ENCODE measurements at places on chromosomes 3 and 15.

GRCh38 chr3:112958811-112959560 is 15.9 kb downstream of the CD200R1 start:
- DNase-seq = no peak

DNA sequence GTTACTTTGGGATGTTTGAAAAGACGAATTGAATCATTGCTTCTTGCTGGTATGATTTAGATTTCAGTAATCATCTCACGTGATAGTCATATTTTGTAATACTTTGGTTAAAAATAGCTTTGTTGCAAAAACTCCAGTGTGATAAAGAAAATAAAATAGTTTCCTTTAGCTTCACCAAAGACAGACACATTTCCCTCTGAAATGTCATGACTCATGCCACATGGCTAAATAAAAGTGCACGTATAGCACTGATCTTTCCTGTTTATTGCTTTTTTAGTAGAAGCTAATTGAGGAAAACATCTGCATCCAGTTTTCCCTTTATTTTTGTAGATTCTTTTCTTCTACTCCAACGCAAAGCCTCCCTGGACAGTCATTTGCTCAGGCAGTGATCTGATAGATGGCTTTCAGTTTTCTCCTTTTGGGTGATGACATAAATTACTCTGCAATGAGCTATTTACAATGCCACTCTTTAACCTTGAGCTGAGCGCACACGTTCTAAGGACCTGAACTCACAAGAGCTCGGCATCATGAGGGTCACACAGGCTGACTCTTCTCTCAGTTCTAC is 84.9 kb downstream of the ARNT2 start:
- DNase-seq = no peak

- DNase-seq = no peak
Measured at GRCh38 chr3:142976621-142977398, 13.3 kb upstream of the PAQR9 start.

- no peak for DNase-seq
Measured at GRCh38 chr3:138833899-138834595, 681 bp downstream of the PIK3CB start.

GRCh38 chr3:194586836-194587235 is 46.4 kb downstream of the TMEM44 start:
- no peak for DNase-seq
